ENCODE measurements at places on chromosomes 12 and 14.

GRCh38 chr14:20808162-20808483, 5.5 kb upstream of the RNASE1 start:
- DNase-seq: no peak

GRCh38 chr14:88831284-88831683, 6.8 kb downstream of the TTC8 start:
- no peak for DNase-seq

GRCh38 chr12:57048423-57049118, 1.4 kb downstream of the MYO1A start:
- DNase-seq: no peak

- no peak for DNase-seq
Observed at GRCh38 chr12:43072431-43072830, 479.6 kb downstream of the ADAMTS20 start.

- DNase-seq: no peak
Observed at GRCh38 chr12:67690656-67691055, 42.1 kb downstream of the DYRK2 start.

DNA sequence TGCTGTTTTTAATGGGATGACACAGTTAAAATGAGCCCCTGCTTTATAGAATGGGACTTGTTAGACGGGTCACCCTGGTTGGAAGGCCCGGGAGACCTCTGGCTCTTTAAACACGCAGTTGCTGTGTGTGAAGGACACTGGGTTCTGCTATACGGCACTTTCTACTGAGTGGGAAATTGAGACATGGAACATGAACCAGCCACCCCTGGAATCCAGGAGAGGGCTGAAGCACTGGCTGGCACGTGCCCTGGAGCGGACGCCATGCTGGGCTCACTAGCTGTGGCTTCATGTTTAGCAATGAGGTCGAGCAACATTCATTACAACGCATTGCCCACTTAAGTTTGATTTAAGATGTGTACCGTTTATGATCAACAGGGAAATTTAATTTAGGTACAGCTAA, 23.9 kb downstream of the CACNA1C start:
- no peak for DNase-seq

DNA sequence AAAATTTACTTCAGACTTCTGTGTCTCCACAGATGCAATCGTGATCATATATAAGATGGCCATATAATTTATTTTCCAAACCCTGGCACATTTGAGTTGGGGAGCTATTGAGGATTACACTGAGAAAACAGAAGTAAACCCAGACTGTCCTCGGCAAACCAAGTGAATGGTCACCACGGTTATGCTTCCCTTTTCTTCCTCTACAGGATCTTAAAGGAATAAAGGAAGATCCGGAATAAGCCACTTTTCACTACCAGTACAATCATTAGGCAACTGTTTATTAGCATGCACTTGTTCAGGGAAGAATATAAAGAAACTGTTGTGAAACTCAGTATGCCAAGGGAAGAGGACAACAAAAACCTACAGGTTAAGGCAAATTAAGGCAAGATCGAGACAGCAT, 27.6 kb downstream of the SBNO1 start:
- no peak for DNase-seq

GRCh38 chr14:102994689-102995088, 62.7 kb downstream of the CDC42BPB start:
- no peak for DNase-seq

DNA sequence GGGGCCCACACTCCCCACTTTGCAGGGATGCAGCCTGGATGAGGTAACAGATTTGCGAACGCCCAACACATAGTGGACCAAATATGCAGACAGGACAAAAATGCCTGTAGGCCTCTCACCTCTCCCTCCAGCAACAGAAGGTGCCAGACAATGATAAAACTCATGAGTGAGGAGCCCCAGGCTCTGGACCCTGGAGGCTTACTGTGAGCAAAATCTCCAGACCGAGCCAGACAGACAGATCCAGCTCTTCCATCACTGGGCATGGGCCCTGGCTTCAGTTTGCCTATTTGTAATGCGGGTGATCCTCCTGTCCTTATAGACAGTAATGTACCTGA, 42.3 kb downstream of the IRF2BPL start:
- no peak for DNase-seq

GRCh38 chr12:10191865-10192264, 13.0 kb downstream of the TMEM52B start:
- no peak for DNase-seq

DNA sequence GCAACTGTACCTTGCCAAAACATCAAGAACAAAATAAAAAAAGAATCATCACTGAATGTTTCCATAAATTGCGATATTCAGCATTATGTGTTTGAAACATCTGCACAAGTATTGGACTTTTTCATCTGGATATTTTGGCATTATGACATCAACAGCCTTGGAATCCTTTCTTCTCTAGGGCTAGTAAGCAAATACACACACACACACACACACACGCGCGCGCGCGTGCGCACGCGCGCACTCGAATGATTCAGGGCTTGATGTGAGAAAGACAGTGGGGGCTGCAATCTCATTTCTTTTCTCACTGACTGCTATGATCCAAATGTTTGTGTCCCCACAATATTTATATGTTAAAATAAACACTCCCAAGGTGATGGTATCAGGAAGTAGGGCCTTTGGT, 90.0 kb upstream of the SLC38A4 start:
- DNase-seq: no peak

- DNase-seq: no peak
Observed at GRCh38 chr14:69986336-69986735, 107.1 kb downstream of the SMOC1 start.

DNA sequence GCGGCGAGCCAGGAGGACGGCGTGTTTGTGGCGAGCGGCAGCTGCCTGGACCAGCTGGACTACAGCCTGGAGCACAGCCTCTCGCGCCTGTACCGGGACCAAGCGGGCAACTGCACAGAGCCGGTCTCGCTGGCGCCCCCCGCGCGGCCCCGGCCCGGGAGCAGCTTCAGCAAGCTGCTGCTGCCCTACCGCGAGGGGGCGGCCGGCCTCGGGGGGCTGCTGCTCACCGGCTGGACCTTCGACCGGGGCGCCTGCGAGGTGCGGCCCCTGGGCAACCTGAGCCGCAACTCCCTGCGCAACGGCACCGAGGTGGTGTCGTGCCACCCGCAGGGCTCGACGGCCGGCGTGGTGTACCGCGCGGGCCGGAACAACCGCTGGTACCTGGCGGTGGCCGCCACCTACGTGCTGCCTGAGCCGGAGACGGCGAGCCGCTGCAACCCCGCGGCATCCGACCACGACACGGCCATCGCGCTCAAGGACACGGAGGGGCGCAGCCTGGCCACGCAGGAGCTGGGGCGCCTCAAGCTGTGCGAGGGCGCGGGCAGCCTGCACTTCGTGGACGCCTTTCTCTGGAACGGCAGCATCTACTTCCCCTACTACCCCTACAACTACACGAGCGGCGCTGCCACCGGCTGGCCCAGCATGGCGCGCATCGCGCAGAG, 873 bp downstream of the PLXNC1 start:
- no peak for DNase-seq

GRCh38 chr12:45670346-45671065, 59.0 kb upstream of the ARID2 start:
- no peak for DNase-seq

- DNase-seq: no peak
Observed at GRCh38 chr12:66514581-66514980, 164.3 kb downstream of the GRIP1 start.

GRCh38 chr12:67447180-67447579, 178.0 kb downstream of the CAND1 start:
- DNase-seq: no peak

DNA sequence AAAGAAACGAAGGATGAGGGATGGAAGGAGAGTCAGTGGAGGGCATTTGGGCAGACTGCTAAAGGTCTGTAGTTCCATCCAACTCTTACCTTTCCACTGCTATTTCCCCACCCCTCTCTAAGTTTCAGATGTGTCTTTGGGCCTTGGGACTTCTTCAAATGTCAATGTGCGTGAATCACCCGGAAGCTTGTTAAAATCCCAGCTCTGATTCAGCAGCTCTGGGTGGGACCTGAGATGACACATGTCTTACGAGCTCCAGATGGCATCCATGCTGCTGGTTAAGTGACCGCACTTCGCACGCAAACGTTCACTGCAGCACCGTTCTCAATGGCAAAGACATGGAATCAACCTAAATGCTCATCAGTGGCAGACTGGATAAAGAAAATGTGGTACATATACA, 309.9 kb downstream of the VRK1 start:
- DNase-seq: no peak

DNA sequence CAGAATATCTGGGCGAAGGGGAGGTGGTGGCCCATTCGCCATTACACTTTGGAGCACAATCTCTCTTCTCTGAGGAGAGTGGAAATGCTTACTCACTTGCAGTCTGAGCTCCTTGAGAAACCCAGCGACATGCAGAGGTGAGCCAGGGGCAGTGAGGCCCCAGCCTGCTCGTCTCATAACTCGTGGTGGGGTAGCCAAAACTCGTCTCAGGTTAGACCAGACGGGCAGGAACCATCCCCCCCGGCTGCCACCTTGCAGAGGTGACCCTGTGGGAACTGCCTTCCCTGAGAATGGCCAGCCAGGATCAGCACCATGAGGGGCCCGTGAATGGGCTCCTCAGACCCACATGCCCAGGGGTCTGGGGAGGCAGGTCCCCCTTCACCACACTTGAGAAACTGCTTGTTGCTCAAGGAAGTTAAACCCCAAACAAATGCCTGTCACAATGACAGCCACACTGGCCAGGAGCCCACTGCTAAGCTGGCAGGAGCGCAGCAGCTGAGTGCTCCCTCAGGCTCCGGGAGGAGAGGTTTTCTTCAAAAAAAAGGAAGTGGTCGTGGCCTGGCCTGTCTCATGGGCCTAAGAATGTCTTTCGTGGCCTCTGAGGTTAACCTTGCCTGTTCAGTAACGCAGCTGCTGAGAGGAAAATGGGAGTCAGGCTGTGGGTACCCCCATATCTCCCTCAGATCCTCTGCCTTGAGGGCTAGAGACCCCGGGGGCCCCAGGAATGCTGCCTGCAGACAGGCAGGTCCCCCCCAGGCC, 9.2 kb upstream of the ALDH2 start:
- no peak for DNase-seq

- no peak for DNase-seq
Observed at GRCh38 chr14:22506778-22507351, 82.2 kb downstream of the DAD1 start.

DNA sequence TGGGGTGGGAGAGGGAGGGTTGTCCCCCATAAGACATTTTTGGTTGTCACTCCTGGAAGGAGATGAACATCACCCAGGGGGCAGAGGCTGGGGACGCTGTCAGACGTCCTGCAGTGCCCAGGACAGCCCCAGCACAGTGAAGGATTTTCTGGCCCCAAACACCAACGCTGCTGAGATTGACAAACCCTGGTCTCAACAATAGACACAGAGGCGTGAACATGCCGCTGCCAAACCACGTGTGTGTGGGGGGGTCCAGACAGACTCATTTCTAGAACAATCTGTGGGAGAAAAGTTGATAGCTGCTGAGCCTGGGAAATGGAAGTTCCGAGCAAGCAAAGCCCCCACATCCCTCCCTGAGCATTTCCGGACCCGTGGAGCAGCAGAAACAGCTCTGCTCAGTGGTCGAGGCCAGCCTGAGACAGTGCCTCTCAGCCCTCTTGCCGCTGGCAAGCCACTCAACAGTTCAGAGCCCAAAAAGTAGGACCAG, 43.8 kb upstream of the CLMN start:
- no peak for DNase-seq

GRCh38 chr14:77302926-77303325, 17.8 kb downstream of the POMT2 start:
- no peak for DNase-seq

- DNase-seq: no peak
Observed at GRCh38 chr12:107277855-107278254, 184.5 kb upstream of the CRY1 start.

DNA sequence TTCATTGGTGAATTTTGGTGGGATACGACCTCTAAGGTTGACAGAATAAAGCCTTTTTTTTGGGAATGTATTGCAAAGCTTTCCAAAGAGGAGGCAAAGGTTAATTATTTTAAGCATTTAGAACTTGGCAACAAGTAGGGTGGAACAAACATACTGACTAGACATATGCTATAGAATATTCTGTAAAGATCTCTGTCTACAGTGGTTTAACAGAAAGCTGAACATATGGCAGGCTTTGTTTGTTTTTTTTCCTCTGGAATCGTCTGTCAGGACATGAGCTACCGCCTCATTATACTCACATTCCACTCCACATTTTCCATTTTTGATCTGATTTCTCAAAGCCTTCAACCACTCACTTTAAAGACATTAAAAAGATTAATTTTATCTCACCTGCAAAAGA, 153.4 kb upstream of the PELI2 start:
- no peak for DNase-seq

DNA sequence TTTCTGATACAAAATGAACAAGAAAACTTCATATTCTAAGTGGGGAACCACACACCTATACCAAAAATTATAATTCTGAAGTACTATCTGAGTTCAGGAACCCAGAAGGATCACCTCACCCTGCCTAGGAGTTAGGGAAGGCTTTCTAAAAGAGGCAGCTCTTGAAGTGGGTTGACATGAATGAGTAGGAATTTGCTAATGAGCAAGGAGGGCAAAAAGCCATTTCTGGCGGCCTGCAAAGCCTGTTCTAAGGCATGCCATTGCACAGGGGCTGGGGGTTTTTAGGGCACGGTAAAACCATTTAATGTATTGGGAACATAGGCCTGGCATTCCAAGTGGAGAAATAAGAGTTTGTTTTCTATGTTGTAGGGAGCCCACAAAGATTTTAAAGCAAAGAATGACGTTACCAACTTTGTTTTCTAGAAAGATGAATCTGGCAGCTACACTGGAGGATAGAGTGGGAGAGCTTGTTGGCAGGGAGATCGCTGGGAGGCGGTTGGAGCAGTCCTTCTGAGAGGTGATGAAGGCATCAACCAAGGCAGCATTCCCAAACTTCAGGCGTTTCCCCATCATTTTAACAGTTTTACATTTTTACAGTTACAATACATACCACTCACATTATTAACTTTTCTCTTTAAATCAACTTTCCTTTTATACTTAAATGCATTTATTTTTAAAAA, 14.1 kb downstream of the IFT43 start:
- DNase-seq: no peak

- no peak for DNase-seq
Observed at GRCh38 chr12:4047421-4047820, 174.2 kb upstream of the PARP11 start.

DNA sequence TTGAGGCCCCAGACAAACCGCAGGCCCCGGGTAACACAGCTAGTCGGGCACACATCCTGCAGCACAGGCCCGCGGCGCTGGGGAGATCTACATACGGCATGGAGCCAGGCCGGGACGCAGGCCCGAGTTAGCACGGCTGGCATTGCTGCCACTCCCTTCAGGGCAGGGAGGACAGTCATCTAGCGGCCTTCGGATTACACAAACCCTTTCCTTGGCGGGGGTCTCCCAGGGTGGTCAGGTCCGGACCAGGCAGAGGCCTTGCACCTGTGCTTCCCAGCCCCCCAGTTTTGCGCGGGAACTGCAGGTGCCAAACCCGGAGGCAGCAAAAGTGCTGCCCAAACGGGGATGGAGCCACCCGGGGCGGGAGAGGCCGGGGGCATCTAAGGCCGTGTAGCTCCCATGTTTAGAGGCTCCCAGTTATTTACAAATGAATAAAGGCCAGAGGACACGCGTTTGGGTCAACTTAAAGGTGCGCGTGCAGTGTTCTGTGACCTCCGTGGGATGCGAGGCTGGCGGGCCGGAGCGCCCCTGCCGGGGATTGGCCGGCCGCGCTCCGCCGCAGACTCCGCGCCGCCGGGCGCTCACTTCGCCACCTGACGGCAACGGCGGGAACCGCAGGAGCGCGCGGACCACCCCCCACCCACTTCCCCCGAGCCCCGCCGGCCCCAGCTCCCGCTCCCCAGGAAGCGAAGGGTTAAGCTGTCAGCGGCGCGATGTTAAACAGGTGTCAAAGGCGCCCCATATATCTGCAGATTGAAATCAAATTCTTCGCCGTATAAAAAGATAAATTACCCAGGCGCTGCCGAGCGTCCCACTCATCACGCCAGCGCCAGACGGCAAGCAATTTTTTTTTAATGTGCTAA, 18.1 kb downstream of the VSX2 start:
- DNase-seq: no peak
